ENCODE measurements at places on chromosomes 2 and 18.

GRCh38 chr2:160674146-160674750 lies 180.6 kb upstream of the RBMS1 start:
- DNase-seq = no peak

DNA sequence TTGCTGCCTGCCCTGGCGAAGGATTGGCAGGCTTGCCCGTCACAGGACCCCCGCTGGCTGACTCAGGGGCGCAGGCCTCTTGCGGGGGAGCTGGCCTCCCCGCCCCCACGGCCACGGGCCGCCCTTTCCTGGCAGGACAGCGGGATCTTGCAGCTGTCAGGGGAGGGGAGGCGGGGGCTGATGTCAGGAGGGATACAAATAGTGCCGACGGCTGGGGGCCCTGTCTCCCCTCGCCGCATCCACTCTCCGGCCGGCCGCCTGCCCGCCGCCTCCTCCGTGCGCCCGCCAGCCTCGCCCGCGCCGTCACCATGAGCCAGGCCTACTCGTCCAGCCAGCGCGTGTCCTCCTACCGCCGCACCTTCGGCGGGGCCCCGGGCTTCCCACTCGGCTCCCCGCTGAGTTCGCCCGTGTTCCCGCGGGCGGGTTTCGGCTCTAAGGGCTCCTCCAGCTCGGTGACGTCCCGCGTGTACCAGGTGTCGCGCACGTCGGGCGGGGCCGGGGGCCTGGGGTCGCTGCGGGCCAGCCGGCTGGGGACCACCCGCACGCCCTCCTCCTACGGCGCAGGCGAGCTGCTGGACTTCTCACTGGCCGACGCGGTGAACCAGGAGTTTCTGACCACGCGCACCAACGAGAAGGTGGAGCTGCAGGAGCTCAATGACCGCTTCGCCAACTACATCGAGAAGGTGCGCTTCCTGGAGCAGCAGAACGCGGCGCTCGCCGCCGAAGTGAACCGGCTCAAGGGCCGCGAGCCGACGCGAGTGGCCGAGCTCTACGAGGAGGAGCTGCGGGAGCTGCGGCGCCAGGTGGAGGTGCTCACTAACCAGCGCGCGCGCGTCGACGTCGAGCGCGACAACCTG lies at the start of gene DES:
TSS of gene DES (plus strand) at position 223 of the 857 bp plus-strand sequence. CDS start at position 309, 86 bp downstream.
- DNase-seq = no peak

DNA sequence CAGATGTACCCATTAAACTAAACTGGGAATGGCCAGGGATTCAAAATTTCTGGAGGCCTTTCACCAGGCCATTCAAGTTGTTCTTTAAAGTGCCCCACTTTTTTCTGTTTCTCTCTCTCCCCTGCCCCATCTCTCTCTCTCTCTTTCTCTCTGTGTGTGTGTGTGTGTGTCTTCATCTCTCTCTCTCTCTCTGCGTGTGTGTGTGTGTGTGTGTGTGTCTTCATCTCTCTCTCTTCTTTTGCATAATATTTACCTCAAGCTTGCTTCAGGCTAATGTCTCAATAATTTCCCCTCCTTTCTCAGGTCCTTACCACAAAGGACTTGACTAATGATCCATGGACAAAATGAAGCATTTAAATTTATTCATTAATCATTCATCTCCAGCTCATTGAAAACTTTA lies 164.2 kb upstream of the KLHL14 start:
- DNase-seq = no peak

- DNase-seq = peak; percentile 30
Measured at GRCh38 chr2:24049485-24050021, at the start of gene FKBP1B. FKBP1B (plus strand) TSS chr2:24049741; CDS start chr2:24049850, 109 bp downstream.

- no peak for DNase-seq
Measured at GRCh38 chr2:77105008-77105407, 417.2 kb downstream of the LRRTM4 start.

GRCh38 chr18:23178201-23178600 lies 42.9 kb downstream of the CABLES1 start:
- no peak for DNase-seq
